Smooth muscle cell of the pulmonary artery (primary cell): ENCODE measurements at places on chromosomes 7 and 10. TPM values are rescaled to one million over a fixed set of nuclear protein-coding genes. Genes with fewer than 3 reads are reported as not detected.

COMMD3 gene
- total RNA-seq: 27.1 and 29.4 TPM in 2 replicates

UNCX gene
- not detected in 2 replicates for total RNA-seq

TMEM130 gene
- 0.36 and 1.0 TPM in 2 replicates for total RNA-seq

PLXDC2 gene
- 12.7 and 22.9 TPM in 2 replicates for total RNA-seq

ABCA13 gene
- 0.20 and 0.36 TPM in 2 replicates for total RNA-seq

SFXN2 gene
- 6.4 and 6.7 TPM in 2 replicates for total RNA-seq

CREM gene
- 21.3 and 28.7 TPM in 2 replicates for total RNA-seq

COPS6 gene
- 61.5 and 69.7 TPM in 2 replicates for total RNA-seq

CDCA7L gene
- 18.6 and 20.3 TPM in 2 replicates for total RNA-seq

AGR3 gene
- total RNA-seq: not detected in 2 replicates

CDK14 gene
- 35.8 and 59.9 TPM in 2 replicates for total RNA-seq

NOC3L gene
- 25.3 and 28.5 TPM in 2 replicates for total RNA-seq

ADAMTS14 gene
- 2.5 TPM in 2 replicates for total RNA-seq

TUBAL3 gene
- not detected in 2 replicates for total RNA-seq

GPR26 gene
- not detected in 2 replicates for total RNA-seq

CHAT gene
- not detected in 2 replicates for total RNA-seq

HIF1AN gene
- 16.9 and 18.5 TPM in 2 replicates for total RNA-seq

EIF5AL1 gene
- 0.13 and 0.26 TPM in 2 replicates for total RNA-seq

GJD4 gene
- total RNA-seq: 0.10 TPM in 1 of 2 replicates, not detected in the other

TUBB8 gene
- total RNA-seq: not detected in 2 replicates

GOLGA7B gene
- total RNA-seq: under 0.01 and 0.03 TPM in 2 replicates

FOXL3 gene
- total RNA-seq: not detected in 2 replicates

UTF1 gene
- not detected in 2 replicates for total RNA-seq

WASHC2C gene
- 30.1 and 39.3 TPM in 2 replicates for total RNA-seq

CYP2W1 gene
- total RNA-seq: not detected in 2 replicates

LRRD1 gene
- 0.07 and 0.17 TPM in 2 replicates for total RNA-seq

GPAM gene
- total RNA-seq: 12.9 and 13.5 TPM in 2 replicates

TRIM50 gene
- not detected in 2 replicates for total RNA-seq

URGCP gene
- total RNA-seq: 29.5 and 35.7 TPM in 2 replicates

DKK1 gene
- total RNA-seq: 134 and 633 TPM in 2 replicates

PAX4 gene
- total RNA-seq: not detected in 2 replicates

LFNG gene
- total RNA-seq: 1.6 and 19.7 TPM in 2 replicates

LARP4B gene
- total RNA-seq: 29.3 and 37.4 TPM in 2 replicates

ZNF107 gene
- 1.3 and 2.2 TPM in 2 replicates for total RNA-seq
